HEK293T (cell line): ENCODE measurements at places on chromosomes 5 and 9.

DNA sequence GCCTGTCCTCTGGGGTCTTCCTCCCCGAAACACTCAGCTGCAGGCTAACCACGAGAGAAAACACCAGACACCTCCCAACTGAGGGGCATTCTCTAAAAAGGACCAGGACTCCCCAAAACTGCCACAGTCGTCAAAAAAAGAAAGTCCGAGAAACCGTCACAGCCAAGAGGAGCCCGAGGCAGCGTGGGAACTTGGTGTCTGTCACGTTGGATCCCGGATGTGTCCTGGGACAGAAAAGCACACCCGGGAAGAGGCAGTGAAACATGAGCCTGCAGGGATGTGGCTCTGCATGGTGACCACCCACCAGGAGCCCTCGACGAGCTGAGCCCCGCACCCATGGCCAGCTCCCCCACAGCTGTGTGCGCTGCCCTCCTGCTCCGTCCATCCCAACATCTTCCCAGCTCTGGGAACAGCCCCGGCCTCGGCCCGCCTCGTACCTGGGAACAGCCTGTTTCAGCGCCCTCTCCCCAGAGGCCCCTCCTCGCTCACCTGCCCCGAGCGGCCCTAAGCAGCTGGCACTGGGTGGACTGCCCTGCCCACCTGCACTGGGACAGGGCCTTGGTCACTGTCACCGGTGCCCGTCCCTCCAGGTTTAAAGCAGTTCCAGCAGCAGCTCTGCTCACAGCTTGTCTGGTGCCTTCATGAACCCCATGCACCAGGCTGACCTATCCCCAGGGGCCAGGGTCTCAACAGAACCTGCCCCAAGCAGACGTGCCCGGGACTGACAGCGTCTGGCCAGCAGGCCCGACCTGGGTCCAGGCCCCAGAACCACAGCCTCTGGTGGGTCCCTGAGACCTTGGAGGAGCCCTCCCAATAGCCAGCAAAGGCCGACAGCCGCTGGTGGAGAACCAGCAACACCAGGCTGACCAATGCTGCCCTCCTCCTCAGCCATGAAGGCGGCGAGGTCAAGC, 10.9 kb downstream of the SLC12A7 start:
- DNase-seq = no peak

GRCh38 chr9:134213508-134213850, 49.1 kb upstream of the RNU6ATAC start:
- DNase-seq = no peak

- DNase-seq = no peak
Observed at GRCh38 chr9:132946631-132947295, 2.3 kb upstream of the TSC1 start.

DNA sequence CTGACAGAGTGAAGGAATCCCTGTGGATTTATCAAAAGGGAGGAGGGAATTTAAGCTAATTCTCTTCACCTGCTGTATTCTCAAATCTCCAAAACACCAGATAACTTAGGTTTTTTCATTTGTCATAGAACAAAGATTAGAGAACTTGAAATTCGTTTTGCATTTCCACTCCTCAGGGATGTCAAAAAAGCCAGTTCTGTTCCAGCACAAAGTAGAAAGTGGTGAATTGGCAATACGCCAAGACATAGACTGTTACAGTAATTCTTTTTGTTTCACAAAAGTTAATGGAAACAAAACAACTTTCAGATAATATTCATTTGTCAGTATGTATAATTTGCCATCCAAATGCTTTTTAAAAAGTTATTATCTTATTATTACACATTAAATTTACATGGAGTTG, 15.0 kb downstream of the S1PR3 start:
- no peak for DNase-seq

GRCh38 chr5:159181152-159181551, 28.2 kb downstream of the RNF145 start:
- DNase-seq = no peak

DNA sequence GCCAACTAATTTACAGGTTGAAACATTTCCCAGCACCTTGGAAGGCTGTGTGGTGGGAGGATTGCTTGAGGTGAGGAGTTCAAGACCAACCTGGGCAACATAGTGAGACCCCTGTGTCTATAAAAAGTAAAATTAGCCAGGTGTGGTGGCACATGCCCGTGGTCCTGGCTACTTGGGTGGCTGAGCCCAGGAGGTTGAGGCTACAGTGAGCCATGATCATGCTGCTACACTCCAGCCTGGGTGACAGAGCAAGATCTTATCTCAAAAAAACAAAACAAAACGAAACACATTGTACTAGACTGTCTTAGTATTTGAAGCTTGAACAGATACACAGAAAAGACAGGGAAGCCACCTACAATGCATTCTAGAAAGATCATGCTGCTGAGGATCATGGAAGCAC, 2.8 kb upstream of the HSDL2 start:
- no peak for DNase-seq
